ENCODE measurements at places on chromosomes 5 and 9.

GRCh38 chr5:132497488-132497997 is 7.0 kb upstream of the IRF1 start:
- no peak for DNase-seq

- DNase-seq = no peak
Measured at GRCh38 chr5:2149195-2149539, 266.4 kb upstream of the IRX4 start.

DNA sequence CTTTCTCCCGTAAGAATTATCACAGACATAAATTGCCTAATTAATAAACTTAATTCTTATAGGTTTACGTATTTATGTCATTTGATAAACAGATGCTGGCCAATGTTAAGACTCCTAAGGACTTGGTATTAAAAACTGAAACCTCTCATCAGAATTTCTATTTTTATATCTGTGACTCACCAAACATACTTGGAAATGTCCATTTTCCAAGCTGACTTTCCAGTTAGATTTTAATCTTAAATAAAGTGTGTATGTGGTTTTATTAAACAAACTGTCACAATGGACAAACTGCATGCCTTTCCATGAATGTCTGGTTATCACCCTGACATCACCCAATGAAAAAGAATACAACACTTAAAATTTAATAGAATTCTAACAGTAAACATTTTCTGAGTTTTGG is 12.6 kb upstream of the COL23A1 start:
- no peak for DNase-seq

GRCh38 chr5:179146277-179146676 is 86.1 kb downstream of the ZNF354C start:
- no peak for DNase-seq

- DNase-seq = no peak
Measured at GRCh38 chr9:112540800-112541199, 54.2 kb downstream of the KIAA1958 start.

Data from NCI-H1436 treated with DMSO at 0.1 percent for 48 hours (cell line).